ENCODE measurements at places on chromosomes 1 and 21.

GRCh38 chr1:6271006-6271405, 10.1 kb upstream of the GPR153 start:
- DNase-seq: no peak

DNA sequence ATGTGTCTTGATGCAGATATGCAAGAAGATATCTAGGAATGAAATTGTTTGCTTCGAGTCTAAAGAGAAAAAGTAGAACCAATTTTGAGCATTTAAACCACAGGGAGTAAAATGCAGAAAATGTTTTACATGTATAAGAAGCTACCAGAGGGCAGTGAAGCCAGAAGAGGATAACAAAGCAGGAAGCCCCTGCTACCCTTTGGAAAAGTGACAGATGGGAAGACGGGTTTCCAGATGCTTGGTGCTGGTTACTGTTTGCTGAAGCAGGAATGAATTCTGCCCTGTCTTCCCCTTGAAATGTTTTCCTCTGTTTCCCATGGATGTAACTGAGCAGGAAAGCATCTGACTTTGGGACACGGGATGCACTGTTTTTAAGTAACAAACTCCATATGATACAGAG, 822.2 kb downstream of the MRPL39 start:
- no peak for DNase-seq

DNA sequence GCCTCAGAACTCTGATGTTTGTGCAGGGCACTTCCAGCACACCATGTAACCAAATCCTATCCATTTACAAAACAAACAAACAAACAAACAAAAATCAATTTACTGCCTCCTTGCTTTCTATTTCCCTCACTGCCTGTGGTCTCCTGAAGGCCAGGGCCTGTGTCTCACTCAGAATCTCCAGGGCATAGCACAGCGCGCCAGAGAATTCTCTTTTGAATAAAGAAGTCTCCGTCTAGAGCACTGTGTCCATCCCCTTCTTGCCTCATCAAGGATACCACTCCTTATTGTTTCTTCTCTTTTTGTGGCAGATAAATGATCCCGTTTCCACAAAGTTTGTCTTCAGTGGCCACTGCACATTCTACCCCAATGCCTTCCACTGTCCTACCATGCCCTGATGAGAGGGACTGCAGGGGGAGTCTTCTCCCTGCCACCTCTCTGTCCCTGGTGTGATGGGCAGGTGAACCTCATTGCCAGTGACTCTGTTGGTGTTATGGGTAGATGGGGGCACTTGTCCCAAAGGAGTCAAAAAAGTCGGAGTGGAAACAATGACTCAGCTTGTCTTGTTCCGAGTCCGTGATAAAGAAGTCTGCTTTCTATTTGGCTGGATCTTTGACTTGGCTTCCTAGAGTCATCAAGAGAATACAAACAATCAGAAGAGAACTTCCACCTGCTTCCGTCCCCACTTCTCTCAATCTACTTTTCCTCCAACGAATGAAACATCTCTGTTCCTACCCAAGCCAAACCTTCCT, 30.0 kb downstream of the XCL2 start:
- no peak for DNase-seq

DNA sequence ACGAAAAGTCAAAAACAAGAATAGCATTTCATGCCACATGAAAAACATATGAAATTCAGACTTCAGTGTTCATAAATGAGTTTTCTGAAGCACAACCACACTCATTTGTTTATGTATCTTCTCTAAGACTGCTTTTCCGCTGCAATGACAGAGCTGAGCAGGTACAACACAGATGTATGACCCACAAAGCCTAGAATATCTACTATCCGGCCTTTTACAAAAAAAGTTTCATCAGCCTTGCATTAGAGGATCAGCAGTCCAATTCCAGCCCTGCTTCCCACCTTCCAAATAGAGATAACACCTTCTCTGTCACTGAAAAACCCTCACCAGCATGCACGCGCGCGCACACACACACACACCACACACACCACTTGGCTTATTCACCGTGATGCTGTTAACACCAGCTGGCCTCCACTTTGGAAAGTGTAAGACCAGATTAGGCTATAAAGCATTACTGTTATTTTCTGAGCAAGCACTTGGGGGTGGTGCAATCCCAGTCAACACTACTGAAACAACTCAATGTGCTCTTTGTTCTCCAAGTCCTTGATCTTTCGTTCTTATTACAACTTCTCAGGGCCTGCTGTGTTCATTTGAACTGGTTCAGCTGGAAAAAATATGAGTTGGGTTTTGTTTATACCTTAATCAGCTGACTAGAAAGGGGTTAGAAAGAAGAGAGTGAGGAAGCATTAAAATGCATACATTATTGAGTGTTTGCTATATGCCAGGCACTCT, 90.0 kb downstream of the GLUL start:
- DNase-seq: no peak

GRCh38 chr21:39715804-39716397, 29.1 kb upstream of the IGSF5 start:
- peak; percentile 28 for DNase-seq

All from stimulated activated CD4-positive, alpha-beta T cell treated with anti-CD3 and anti-CD28 coated beads, Interleukin-4, amount 100 ng/mL, for 48 hours (primary cell).